T-helper 1 cell treated with Interleukin-12 subunit alpha and Interleukin-12 subunit beta and Interleukin-4 antibody, amounts not matched to agents 30 ng/mL and 1 ng/mL, for 36 hours (primary cell): ENCODE measurements at places on chromosomes 1 and 21. TPM values are rescaled to one million over a fixed set of nuclear protein-coding genes. Genes with fewer than 3 reads are reported as not detected.

The TTLL7 gene
- total RNA-seq: 1.9 and 2.3 TPM in 2 replicates

The LENEP gene
- total RNA-seq: 0.93 and 0.98 TPM in 2 replicates

The NFASC gene
- 0.12 and 0.20 TPM in 2 replicates for total RNA-seq

The AQP10 gene
- not detected in 2 replicates for total RNA-seq

The PLA2G5 gene
- total RNA-seq: not detected in 2 replicates

The DPT gene
- not detected in 2 replicates for total RNA-seq

The LPAR3 gene
- 1.0 and 2.3 TPM in 2 replicates for total RNA-seq

The FMO5 gene
- 0.12 and 0.41 TPM in 2 replicates for total RNA-seq

The KCND3 gene
- not detected in 2 replicates for total RNA-seq

The ACP6 gene
- 16.3 and 19.7 TPM in 2 replicates for total RNA-seq

The SH2D2A gene
- 234 and 243 TPM in 2 replicates for total RNA-seq

The ANKRD35 gene
- total RNA-seq: 0.83 and 0.88 TPM in 2 replicates

The KLHDC9 gene
- not detected in 2 replicates for total RNA-seq

The TPTE gene
- total RNA-seq: not detected in 2 replicates

The GPR161 gene
- total RNA-seq: 0.27 and 0.56 TPM in 2 replicates

The UBXN10 gene
- 1.4 TPM in 2 replicates for total RNA-seq

The CAMSAP2 gene
- total RNA-seq: 0.44 and 0.95 TPM in 2 replicates

The UBAP2L gene
- 223 and 230 TPM in 2 replicates for total RNA-seq

The MATN1 gene
- 0.17 TPM in 1 of 2 replicates, not detected in the other for total RNA-seq

The TCHHL1 gene
- total RNA-seq: not detected in 2 replicates

The SEMA4A gene
- 4.6 and 5.1 TPM in 2 replicates for total RNA-seq

The MYOG gene
- not detected in 2 replicates for total RNA-seq

The SELP gene
- total RNA-seq: 0.15 and 0.24 TPM in 2 replicates

The PLA2G2C gene
- 0.51 and 1.0 TPM in 2 replicates for total RNA-seq

The C1QA gene
- not detected in 2 replicates for total RNA-seq

The RGS13 gene
- total RNA-seq: not detected in 2 replicates

The GNAI3 gene
- 10.0 TPM in 2 replicates for total RNA-seq

The NKAIN1 gene
- total RNA-seq: 0.07 TPM in 1 of 2 replicates, not detected in the other

The FBLIM1 gene
- not detected in 2 replicates for total RNA-seq

The LRRIQ3 gene
- 0.39 and 0.44 TPM in 2 replicates for total RNA-seq

The HPCA gene
- total RNA-seq: not detected in 2 replicates

The ATP13A2 gene
- total RNA-seq: 68.0 and 69.5 TPM in 2 replicates

The TRIM58 gene
- 0.61 TPM in 2 replicates for total RNA-seq

The SMAP2 gene
- total RNA-seq: 235 and 239 TPM in 2 replicates

The FCRL6 gene
- total RNA-seq: 0.34 and 0.49 TPM in 2 replicates

The KCNA3 gene
- 113 and 115 TPM in 2 replicates for total RNA-seq

The POU3F1 gene
- 0.17 and 0.22 TPM in 2 replicates for total RNA-seq

The MANEAL gene
- 3.4 and 3.7 TPM in 2 replicates for total RNA-seq

The HES2 gene
- 0.63 and 1.1 TPM in 2 replicates for total RNA-seq

The EPHB2 gene
- total RNA-seq: not detected in 2 replicates

The OR2T2 gene
- not detected in 2 replicates for total RNA-seq

The IFI44 gene
- total RNA-seq: 125 and 143 TPM in 2 replicates

The SPATA1 gene
- total RNA-seq: 0.29 and 1.3 TPM in 2 replicates

The PTPN7 gene
- total RNA-seq: 302 and 313 TPM in 2 replicates

The OSCP1 gene
- 0.41 TPM in 1 of 2 replicates, not detected in the other for total RNA-seq

The CCDC27 gene
- total RNA-seq: not detected in 2 replicates

The ARF1 gene
- total RNA-seq: 360 and 366 TPM in 2 replicates

The C1orf210 gene
- total RNA-seq: not detected in 2 replicates

The C1orf105 gene
- total RNA-seq: not detected in 2 replicates

The ZMYND12 gene
- not detected in 2 replicates for total RNA-seq

The ZNF695 gene
- total RNA-seq: 0.17 TPM in 1 of 2 replicates, not detected in the other

The NBPF15 gene
- 62.7 and 65.5 TPM in 2 replicates for total RNA-seq

The PDZK1 gene
- total RNA-seq: 0.20 and 0.49 TPM in 2 replicates

The OR6K3 gene
- total RNA-seq: not detected in 2 replicates

The TEDDM1 gene
- total RNA-seq: not detected in 2 replicates

The LRRC52 gene
- not detected in 2 replicates for total RNA-seq

The ZDHHC18 gene
- 87.9 and 89.0 TPM in 2 replicates for total RNA-seq
